ENCODE measurements at places on chromosomes 6 and 20. TPM values are rescaled to one million over a fixed set of nuclear protein-coding genes. Genes with fewer than 3 reads are reported as not detected.

Gene PTPRK
- 25.9 TPM for total RNA-seq

Gene SGK2
- 7.7 TPM for total RNA-seq

Gene FAM83B
- total RNA-seq: not detected

Gene COL20A1
- 0.22 TPM for total RNA-seq

Gene CLDN20
- total RNA-seq: 2.2 TPM

Gene PTK6
- total RNA-seq: 0.13 TPM

Gene APCDD1L
- 0.53 TPM for total RNA-seq

Gene OPN5
- not detected for total RNA-seq

Gene QKI
- total RNA-seq: 755 TPM

Gene ID1
- total RNA-seq: 373 TPM

Gene CCM2L
- 11.7 TPM for total RNA-seq

Gene CYP39A1
- 8.3 TPM for total RNA-seq

GRCh38 chr6:22433745-22434144 lies 135.6 kb upstream of the HDGFL1 start:
- no peak for DNase-seq

DNA sequence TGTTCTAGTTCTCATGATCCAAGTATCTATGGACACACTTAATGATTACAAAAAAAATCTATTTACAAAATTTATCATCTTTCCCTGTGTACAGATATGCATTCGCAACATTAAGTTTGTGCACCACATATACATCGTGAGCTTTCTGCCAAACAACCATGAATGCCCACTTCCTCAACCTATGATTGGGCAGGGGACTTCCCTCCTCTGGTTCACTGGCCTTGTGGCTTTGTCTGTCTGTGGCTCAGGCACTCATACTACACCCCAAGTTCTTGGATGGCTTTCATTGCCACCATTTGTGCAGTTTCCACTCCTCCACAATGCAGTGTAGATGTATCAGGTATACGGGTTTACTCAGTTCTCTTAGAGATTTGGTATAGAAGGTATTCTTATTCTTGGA lies 74.9 kb downstream of the HS3ST5 start:
- DNase-seq: no peak

DNA sequence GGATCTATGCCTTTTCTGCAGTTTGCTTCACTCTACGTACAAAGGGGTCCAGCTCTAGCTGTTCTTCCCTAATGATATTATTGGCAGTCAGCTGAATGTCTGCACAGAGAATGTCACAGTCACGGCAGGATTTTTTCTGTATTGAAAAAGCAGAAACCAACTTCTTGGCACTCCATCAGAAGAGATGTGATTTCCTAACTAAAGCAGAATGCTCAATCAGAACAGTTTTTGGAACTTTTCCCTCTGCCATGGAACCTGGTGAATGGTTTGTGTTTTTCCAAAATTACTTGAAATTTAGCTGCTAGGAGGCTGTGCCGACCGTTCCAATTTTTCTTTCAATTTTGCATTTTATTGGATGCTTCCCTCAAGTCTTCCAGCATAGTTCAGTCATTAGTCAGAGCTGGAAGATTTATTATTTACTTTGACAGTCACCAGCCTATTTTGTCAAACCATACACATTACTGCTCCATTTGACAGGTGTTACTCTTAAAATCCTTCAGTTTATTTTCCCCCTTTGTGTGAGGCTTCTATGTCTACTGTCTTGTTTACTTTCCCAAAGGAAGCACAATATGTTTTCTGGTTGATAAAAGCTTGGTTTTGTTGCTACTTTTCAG lies 259.6 kb upstream of the EPHA7 start:
- DNase-seq: no peak

GRCh38 chr20:38157635-38158495 lies 7.2 kb downstream of the TGM2 start:
- DNase-seq: no peak

- peak; percentile 66 for DNase-seq
Measured at GRCh38 chr6:88165844-88166492, at the start of gene CNR1. TSS of gene CNR1 (minus strand) at chr6:88166347. CDS start at chr6:88145274, 21,073 bp downstream.

- DNase-seq: no peak
Measured at GRCh38 chr6:79453558-79454042, 83.6 kb downstream of the LCA5 start.

DNA sequence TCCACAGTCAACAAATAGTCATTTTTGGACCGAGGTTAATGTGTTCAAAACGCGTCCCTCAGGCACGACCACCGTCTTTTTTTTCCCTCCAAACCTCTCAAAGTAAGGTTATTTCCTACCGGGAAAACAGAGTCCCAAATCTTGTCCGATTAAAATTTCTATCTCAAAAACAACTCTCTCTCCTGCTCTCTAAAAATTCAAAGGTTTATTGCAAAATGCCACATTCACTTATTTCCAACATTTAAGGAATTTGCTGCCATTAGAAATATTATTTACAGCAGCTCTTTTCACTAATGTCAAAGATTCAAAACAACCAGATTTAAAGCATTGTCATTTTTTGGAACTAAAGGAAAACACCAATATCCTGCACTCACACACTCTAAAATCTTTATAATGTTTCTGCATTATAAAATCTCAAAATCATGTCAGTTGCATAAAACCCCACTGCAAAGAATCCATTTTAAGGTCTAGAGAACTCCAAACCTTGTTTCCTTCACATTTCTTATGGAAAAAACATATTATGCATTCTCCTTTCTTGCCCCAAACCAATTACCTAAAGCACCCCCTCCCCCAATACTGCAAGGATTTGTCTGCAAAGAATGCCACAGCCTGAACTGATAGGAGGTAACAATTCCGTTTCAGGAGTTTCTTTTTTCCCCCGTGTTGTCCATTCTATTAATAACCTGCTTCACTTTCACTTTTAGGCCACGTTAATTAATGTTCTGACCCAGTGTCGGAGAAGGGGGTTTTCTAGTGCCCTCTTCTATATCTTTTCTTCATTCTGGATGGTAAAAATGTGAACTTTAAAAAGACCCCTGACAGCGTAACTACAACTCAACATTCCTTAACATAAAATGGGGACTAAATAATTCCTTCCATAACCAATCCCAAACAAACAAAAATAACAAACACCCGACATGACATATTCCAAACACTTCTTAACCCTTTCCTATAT lies 1.4 kb downstream of the NRN1 start:
- no peak for DNase-seq

GRCh38 chr20:1908191-1908590 lies 13.0 kb downstream of the SIRPA start:
- no peak for DNase-seq

DNA sequence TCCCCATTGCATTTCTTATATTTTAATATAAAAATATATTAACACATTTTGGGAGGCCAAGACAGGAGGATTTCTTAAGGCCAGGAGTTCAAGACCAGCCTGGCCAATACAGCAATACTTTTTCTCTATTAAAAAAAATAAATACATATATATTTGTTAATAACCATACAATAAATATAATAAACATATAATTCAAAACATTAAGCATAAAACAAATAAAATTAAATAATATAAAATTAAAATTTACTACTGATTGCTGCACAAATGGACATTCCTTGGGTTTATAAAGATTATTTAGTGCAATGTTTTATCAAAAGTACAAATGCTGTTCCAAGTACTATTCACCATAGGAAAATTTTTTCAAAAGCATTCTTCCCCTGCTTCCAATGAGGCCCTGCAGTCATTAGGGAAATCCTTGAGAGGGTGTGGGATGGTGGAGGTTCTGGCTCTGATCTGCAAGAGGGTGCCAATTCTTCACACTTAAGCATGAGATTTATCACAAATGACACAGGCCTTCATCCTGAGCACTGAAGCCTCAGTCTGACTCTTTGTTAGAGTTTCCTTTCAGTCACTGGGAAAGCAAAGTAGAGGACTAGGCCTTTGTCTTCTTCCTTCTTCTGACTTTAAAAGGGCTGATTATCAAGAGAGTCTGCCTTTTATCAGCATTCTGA lies 596.7 kb downstream of the EPM2A start:
- no peak for DNase-seq

DNA sequence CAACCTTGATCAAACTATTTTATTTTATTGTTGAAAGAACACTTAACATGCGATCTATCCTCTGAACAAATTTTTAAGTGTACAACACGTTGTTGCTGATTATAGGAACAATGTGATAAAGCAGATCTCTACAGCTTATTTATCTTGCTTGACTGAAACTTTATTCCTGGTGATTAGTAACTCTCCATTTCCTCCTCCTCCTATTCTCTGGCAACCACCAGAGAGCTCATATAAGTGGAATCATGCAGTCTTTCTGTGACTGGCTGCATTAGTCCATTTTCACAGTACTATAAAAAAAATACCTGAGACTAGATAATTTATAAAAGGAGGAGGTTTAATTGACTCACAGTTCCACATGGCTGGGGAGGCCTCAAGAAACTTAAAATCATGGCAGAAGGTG lies 218.1 kb downstream of the LRFN2 start:
- DNase-seq: no peak

DNA sequence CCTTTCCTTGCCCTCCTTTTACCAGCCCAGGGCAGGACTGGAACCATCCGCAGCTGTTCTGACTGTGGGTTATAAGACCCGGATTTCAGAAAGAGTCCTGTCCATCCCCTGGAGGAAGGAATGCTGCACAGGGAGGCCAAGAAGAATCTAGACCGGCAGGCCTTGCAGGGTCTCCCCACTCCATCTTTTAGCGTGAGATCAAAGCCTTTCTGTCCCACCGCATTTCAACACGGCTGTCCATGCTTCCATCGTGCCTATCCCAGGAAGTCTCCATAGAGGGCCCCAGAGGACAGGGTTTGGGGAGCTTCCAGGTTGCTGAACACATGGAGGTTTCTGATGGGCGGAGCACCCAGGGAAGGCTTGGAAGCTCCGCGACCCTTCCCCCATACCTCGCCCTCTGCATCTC lies 79.3 kb upstream of the AGPAT4 start:
- no peak for DNase-seq

DNA sequence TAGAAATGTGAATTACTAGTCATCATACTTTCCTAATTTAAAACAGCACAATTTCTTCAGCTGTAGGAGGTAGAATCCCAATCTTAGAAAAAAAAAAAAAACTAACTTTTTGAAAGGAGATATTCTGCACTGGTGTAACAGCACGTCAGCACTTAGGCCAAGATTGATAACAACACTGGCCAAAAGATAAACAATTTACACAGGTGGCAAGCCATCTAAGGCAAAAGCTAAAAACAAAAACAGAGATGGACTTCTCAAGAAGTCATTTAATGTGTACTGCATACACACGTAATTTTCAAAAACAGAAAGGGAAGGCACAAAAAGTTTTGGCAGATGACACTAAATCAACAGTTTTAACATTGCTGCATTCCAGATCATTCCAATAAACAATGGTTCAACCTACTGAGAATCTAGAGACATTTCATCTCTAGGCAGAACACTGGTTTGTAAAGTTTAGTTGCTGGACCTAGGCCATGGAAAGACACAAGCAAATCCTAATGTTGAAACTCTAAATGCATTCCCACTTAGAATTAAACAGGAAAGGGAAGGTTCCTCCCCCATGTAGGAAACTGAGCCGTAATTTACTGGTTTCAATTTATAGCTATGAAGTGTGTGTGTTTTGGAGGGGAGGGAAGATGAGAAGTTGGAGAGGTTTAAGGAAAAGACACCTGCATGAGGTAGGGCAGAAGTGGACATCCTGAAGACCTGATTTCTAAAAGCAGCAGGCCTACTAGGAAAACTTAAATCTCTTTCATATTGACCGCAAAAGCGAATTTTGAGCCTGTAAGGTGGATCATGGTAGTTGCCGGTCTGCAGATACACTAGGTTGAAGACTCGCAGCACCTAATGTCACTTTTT lies 1.3 kb downstream of the GCLC start:
- no peak for DNase-seq

GRCh38 chr20:47233333-47234188 lies 122.9 kb downstream of the ZMYND8 start:
- DNase-seq: no peak

DNA sequence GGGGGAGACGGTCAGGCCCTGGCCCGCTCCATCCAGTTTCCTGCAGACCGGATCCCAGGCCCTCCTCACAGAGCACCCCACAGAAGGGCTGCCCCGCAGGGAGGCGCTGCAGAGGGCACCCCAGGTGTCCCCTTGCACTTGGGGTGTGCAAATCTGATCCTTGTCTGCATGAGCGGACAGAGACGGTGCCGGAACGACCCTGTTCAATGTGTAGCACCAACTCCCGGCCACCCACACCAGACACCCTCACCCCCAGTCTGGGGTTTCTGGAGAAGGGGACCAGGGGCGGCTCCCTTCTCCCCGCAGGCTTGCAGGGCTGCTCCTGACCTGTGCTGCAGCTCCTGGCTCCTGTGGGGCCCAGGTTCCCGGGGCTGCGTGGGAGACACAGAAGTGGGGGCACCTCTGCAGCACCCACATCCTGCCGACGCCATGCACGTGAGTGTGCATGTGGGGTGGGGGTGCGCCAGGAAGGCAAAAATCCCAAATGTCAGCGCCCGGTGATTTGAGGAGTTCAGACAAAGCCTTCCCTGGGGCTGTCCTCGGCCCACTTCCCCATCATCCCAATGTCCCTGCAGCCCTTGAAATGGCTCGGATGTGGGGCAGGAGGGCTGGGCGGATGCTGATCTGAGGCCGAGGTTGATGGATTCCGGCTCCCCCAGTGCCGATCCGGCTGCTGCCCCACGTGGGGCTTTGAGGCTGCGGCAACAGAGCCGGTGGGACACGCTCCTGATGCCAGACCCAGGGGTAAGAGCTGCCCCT lies 85.3 kb upstream of the BHLHE23 start:
- peak; percentile 33 for DNase-seq

DNA sequence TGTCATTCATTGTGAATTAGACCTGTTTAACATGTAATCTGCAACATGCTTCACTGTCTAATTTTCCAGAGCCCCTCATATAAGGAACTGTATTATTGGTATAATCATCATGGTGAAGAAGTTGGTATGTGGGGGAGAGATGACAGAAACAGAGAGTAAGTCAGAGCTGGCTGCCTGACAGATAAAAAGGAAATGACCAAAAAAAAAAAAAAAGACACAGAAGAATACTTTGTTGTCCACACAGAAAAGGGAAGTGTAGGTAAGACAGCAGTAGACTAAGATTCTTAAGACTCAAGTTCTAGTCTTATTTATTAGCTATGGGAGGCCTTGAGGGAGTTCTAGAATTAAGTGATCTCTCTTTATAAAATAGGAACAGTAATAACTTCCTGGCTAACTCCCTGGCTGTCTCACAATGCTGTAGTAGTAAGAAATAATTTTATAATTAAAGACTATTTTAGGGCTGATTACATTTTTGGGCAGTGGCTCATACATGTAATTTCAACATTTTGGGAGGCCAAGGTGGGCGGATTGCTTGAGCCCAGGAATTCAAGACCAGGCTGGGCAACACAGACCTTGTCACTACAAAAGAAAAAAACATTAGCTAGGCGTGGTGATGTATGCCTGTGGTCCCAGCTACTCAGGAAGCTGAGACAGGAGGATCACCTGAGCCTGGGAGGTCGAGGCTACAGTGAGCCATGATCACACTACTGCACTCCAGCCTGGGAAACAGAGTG lies 102.5 kb downstream of the PRL start:
- DNase-seq: no peak

GRCh38 chr20:56995149-56995548 lies 271.3 kb downstream of the BMP7 start:
- no peak for DNase-seq

GRCh38 chr6:95294043-95294442 lies 283.3 kb upstream of the MANEA start:
- DNase-seq: no peak

Data from sciatic nerve (tissue), 2 donors.